ENCODE measurements at places on chromosomes 2 and 18.
A peak's percentile ranks its signal among the peaks of the same experiment; 100 is the strongest.

DNA sequence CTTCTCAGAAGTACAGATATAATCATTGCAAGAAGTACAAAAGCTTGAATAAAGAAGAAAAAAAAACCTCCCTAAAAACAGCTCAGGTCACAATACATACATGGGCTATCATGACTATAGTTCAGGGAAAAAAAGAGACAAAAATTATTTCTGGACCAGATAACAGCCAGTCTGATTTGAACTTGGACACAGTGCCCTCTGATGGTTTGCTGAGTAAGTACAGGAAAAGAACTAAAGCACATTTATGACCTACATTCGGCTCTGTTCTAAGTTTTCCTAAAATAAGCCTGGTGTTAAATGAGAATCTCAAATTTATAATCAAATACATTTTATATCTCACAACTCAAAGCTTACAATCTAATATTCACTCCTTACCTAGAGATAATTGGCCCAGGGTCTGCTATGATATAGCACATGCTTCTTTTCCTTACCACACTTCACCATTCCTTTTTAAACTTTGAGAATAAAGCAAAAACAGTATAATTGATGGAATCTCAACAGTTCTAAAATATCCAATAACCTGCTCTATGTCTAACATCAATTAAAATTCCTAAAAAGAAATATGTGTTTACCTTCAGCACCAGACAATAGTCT lies 81.1 kb downstream of the RAPH1 start:
- peak; percentile 1 for DNase-seq

DNA sequence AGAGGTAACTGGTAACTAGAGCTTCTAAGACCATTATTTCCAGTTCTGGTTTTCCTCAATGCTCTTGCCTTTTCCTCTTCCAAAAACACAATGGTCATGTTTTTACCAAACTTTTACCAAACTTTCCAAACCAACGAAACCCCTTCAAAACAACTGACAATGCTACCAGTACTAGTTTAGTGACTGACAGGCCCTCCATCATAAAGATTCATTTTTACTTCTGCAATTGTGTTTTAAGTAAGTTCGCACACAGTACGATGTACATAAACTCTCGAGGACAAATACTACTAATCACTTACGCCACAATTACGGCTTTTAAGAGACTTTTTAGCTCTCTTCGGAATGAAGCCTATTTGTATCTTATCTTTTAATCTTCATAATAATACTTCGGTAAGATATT lies 900 bp downstream of the C18orf32 start:
- DNase-seq = no peak

- DNase-seq = no peak
These were observed 6.2 kb upstream of the MSTN start for GRCh38 chr2:190068764-190069163.

GRCh38 chr2:72942881-72943418 lies 25.6 kb downstream of the EMX1 start:
- DNase-seq = no peak

GRCh38 chr2:225334514-225334913 lies 65.0 kb upstream of the NYAP2 start:
- DNase-seq = no peak

DNA sequence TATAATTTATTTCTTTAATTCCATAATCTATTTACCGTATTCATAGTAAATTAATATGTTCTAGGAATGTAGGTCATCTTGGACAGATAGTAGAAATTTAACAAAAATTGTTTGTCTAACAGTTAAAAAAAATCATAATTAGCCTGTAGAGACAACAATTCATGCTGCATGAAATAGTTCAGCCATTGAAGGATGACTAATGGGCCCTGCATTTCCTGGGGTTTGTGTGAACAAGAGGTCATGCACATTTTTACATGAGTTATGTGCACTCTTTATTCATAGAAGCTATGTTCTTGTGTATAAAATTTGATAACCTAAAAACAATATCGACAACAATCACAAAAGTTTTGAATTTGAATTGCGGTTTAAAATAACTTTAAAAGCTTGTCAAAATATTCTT lies 1663.6 kb downstream of the SUCLG1 start:
- DNase-seq = no peak

DNA sequence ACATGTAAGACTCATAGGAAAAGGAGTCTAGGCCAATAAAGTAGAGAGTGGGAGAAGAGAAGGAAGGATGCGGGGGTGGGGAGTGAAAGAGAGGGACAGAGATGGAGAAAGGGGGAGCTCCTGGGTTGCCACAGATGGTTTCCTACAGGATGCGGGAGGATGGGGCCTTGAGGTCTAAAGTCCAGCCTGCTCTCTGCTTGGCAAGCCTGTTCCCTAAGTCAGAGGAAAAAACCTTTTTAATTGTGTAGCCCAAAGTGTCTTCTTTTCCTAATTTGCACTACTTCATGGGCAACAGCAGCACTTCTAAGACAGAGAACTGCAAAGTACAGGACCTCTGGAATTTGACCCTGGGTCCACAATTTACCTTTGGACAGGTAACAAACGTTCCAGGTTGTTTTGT lies 1.4 kb upstream of the FAM110C start:
- DNase-seq = no peak

DNA sequence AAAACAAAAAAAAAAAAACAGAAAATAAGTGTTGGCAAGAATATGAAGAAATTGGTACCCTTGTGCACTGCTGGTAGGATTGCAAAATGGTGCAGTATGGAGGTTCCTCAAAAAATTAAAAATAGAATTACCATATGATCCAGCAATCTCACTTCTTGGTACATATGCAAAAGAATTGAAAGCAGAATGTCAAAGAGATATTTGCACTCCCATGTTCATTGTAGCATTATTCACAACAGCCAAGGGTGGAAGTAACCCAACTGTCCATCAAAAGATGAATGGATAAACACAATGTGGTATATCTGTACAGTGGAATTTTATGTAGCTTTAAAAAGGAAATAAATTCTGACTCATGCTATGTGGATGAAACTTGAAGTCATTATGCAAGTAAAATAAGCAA lies 72.8 kb upstream of the POU3F3 start:
- DNase-seq = no peak

DNA sequence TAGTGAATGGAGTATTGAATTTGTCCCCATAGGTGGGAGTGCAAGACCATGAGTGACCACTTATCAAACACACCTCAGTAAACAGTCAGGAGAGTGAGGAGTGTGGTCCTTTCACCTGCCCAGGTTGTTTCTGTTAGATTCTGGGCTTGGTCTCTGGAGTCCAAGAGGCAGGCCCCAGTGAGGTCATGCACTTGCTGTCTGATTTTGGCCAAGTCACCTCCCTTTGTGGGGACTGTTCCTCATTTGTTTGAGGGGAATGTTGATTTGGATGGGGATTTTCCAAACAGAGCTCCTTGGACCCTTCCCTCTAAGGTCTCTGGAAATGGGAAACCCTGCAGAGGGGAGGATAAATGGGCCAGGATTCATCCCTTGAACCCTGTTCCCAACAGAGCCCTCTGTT lies 7.3 kb downstream of the IL1RN start:
- no peak for DNase-seq

DNA sequence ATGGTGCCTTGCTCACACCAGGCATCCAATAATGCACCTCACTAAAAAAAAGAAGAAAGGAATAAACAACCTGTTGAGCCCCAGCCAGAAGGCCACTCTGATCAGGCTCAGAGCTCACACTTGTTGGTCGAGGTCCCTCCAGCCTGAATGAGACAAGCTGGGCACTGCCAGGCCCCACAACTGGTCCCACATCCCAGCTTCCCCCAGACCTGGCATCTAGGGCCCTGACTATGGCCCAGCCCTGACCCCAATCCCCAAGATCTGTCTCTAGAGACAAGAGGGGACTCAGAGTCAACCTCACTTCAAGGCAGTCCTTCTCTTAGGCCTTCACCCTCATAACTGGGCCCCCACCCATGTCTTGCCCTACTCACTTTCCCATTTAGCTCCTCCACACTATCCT lies 22.4 kb downstream of the TEX51 start:
- no peak for DNase-seq

DNA sequence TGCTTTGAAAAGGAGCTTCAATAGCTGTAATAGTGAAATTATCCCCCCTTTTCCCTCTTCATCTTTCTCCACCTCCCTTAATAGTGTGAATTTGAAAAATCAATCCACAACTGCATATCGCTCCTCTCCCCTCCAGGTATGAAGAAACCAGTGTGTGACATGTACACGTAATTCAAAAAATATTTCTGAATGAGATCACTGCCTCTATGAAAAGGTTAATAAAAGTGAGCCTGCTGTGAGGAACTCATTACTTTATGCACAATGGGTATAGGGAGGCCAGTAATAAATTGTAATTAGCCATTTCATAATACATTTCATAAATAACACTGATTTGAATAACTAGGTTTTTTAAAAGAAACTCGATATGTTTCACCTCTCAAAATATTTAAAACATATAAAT lies 209.0 kb upstream of the KYNU start:
- DNase-seq = no peak

- no peak for DNase-seq
These were observed 35.2 kb downstream of the STK39 start for GRCh38 chr2:168212167-168212566.

DNA sequence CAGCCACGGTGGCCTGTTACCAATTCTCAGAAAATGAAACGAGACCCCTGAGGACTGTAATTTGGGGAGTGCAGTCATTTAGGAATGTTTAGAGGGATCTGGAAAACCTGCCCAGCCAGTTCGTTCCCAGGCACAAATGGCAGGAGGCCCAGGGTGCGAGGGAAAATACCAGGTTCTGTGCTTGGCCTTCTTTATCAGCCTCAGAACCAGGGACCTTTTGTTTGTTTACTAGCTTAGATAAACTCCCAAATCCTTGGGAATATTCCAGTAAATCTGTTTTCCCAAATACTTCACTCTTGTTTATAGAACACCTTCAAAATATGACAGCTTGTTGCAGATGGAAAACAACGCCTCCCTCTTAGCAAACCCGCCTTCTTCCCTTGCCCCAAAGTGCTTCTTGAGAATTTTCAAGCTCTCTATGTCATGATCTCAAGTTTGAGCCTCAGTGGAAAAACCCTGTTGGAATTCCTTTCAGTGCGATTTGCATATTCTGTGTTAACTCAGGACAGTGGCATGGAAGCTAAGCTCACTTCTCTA lies 400.3 kb upstream of the SMIM21 start:
- DNase-seq = no peak

GRCh38 chr2:195495351-195495750 lies 161.7 kb upstream of the SLC39A10 start:
- DNase-seq = no peak

DNA sequence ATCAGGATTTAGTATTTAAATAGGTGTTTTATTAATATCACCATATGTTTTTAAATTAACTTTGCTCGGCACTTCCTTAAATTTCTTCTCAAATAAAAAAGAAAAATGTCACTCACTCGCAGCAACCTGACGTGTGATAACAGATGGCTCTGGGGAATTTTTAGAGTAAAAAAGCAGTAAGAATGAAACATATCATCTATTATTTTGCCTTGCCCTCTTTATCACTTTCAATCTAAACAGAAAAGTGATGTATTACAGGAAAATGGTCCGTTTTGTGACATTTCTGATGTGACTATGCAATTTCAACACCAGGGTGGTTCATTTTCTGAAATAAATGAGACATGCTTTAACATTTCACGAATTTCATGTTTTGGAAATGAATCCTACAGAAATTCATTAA lies 1368.0 kb upstream of the LRRTM1 start:
- DNase-seq = no peak

DNA sequence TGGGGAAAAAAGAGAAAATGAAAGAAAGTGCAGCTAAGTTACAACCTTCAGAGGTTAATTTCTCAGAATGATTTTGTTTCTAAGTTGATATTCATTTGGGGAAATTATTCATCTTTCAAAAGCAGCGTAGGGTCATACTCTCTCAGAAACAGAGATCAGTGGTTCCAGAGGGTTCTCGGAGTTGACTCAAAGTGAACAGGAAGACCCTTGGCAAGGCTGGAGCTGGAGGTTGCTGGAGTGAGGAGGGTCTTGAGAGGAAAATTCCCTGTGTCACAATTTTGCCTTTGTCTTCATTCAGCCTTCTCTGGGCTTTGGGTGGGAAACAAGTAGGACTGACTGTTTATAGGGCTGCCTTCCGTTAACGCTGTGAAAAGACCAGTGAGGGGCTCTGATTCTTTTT lies 168.2 kb downstream of the ICOS start:
- no peak for DNase-seq

DNA sequence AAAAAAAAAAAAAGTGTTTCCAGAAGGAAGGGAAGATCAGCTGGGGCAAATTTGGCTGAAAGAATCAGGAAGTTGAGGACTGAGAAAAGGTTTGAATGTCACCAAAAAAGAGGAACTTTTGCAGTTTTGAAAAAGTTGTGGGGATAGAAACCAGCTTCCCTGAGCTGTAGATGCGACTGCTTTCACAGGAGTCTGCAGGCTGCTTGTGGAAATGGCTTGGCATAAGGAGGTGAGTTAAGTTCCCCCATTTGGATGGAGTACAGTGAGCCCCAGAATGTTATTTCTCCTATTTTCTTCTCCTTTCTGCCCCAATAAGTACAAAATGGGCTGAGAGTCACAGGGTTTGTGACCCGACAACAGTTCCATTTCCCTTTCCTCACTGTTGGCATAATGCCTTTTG lies 16.5 kb upstream of the ME2 start:
- no peak for DNase-seq

DNA sequence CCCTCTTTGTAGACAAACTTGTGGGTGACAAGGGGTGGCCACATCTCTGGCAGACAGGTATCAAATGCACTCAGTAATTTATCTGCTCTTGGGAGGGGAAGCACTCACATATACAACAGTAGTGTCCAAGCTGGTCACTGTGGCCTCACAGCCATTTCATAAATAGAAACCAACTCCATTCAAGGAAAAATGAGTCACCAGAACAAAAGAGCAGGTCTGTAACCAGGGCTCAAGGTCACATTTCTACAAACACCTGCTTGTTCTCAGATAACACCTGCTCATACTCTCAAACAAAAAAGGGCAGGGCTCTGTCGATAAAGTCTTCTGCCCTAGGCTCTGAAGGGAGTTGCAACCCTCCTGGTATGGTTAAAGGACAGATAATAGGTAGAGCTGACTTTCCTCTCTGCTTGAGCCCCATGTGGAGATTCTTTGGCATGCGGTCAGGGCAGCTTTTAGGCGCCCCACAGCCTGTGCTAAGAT lies 459.0 kb downstream of the BCL11A start:
- no peak for DNase-seq

DNA sequence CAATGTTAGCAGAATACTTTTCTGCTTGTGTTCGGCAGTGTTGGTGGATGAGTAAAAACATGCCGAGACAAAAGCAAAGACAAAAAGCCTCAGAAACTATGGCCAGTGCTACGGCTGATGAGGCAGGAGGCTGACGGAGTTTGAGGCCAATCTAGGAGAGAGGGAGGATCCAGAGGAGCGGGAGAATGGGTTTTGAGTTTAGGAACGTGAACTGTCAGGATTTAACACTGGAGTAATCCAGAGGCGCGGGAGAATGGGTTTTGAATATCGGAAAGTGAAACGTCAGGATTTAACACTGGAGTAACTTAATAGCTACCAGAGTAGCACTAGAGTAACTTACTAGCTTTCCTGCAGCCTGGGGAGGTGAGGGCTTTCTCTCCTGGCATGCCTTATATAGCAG lies 37.4 kb downstream of the LYPD6B start:
- no peak for DNase-seq

DNA sequence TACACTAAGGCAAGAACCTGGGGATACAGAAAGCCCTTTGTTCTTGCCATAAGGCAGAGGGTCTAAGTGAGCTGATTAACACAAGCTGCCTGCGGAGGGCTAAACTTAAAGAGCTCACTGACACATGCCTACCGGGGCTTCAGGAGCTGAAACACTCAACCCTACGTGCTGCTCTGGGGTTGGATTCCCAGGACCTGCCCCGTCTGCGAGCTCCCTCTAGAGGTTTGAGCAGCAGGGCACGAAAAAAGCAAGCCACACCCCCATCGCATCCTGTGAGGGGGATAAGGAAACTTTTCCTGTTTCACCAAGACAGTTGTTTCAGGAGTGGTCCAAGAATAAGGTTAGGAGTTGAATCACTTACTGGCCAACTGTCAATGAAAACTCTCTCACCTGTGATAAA lies 562.1 kb downstream of the TMX3 start:
- DNase-seq = no peak
